ENCODE measurements at places on chromosomes 1 and 21. TPM values are rescaled to one million over a fixed set of nuclear protein-coding genes. Genes with fewer than 3 reads are reported as not detected.
A peak's percentile ranks its signal among the peaks of the same experiment; 100 is the strongest.

DNA sequence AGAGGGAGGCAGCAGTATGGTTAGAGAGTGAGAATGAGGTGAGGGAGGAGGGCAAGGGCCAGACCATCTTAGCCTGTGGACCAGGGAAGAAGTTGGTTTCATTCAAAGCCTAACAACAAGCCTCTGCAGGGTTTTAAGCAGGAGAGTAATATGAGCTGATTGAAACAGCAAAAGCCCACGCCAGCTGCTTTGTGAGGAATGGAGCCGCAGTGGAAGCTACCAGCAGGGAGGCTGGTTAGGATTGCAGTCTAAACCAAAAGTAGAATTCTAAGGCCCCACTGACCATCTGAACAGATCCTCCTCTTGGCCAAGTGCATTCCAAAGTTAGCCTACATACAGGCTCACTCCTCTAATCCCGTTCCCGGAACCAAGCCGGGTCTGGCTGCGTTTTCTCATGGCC lies 44.8 kb downstream of the OLFML3 start:
- no peak overlapping the region for H3K27ac ChIP-seq
- H3K4me3 ChIP-seq: no peak overlapping the region
- H3K4me1 ChIP-seq: no peaks in the 10 kb centered on the region

The GPR25 gene
- not detected for total RNA-seq

DNA sequence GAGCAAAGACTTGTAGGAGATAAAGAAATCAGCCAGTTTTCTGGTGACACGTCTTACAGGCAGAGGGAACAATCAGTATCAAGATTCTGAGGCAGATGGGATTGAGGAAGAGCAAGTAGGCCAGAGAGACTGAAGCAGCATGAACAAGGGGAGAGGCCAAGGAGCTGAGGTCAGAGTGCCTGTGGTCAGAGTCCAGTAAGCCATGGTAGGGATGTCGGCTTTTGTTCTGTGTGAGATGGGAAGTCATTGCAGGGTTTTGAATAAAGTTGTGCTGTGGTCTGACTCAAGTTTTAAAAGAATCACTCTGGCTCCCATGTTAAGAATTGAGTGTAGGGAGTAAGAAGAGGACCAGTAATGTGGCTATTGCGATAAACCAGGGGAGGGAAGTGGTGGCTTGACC lies 85.9 kb upstream of the IVNS1ABP start:
- H3K36me3 ChIP-seq: no peaks in the 10 kb centered on the region
- no peak for DNase-seq
- no peaks in the 10 kb centered on the region for H3K4me1 ChIP-seq

DNA sequence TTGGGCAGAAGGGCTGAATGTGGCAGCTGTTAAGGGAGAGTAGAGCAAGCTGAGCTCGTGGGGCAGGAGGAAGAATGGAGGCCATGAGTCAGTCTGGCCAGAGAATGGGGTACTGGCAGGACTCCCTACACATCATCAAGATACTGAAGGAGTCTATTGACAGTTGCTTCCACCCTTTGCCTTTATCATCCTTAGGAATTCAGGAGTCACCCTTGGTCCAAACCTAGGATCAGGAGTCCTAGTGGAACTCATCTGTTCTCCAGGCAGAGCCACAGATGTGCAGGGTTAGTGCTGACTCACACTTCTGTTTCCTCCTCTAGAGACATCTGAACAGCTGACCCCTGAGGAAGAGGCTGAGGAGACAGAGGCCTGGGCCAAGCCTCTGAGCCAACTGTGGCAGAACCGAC lies 18.7 kb upstream of the ST3GAL3 start:
- no peak for DNase-seq
- H3K27ac ChIP-seq: no peak overlapping the region
- no peaks in the 10 kb centered on the region for H3K4me1 ChIP-seq
- H3K36me3 ChIP-seq: peaks cover 87% of the 10 kb centered on the region
- no peaks in the 10 kb centered on the region for H3K27me3 ChIP-seq

DNA sequence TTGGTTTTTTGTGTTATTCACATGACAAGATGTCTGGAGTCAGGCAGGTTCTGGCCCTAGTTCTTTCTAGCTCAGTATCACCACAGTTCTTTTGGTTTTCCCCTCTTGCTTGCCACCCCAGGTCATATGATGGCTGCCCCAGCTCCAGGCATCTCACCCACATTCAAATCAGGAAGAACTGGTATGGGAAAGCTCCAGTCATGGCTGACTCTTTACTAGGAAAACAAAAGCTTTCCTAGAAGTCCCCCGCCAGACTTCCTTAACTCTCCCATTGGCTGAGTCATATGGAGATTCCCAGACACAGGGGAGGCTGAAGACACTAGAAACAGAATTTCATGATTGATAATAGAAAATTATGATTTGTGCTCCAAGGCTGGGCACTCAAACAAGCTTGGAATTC lies 22.1 kb upstream of the EYA3 start:
- DNase-seq: no peak
- H3K27me3 ChIP-seq: no peaks in the 10 kb centered on the region
- H3K27ac ChIP-seq: peak overlapping the region; percentile 60
- no peaks in the 10 kb centered on the region for H3K36me3 ChIP-seq
- H3K4me3 ChIP-seq: no peak overlapping the region

The CD52 gene
- total RNA-seq: 13.0 TPM

- H3K4me3 ChIP-seq: no peak overlapping the region
- no peaks in the 10 kb centered on the region for H3K36me3 ChIP-seq
- no peaks in the 10 kb centered on the region for H3K4me1 ChIP-seq
- H3K27ac ChIP-seq: no peak overlapping the region
- DNase-seq: no peak
These were observed 9.9 kb upstream of the HAO2 start for GRCh38 chr1:119358636-119359035.

- no peak for DNase-seq
- no peaks in the 10 kb centered on the region for H3K27me3 ChIP-seq
- no peaks in the 10 kb centered on the region for H3K4me1 ChIP-seq
These were observed 9.1 kb downstream of the ANGPTL7 start for GRCh38 chr1:11198257-11198656.

The EIF2D gene
- 25.6 TPM for total RNA-seq

GRCh38 chr21:32403201-32403777 lies 9.2 kb upstream of the EVA1C start:
- H3K36me3 ChIP-seq: no peaks in the 10 kb centered on the region
- no peak overlapping the region for H3K4me3 ChIP-seq
- H3K27me3 ChIP-seq: no peaks in the 10 kb centered on the region
- no peaks in the 10 kb centered on the region for H3K4me1 ChIP-seq
- no peak overlapping the region for H3K27ac ChIP-seq

The DMAP1 gene
- 18.1 TPM for total RNA-seq

- H3K4me1 ChIP-seq: no peaks in the 10 kb centered on the region
- H3K36me3 ChIP-seq: no peaks in the 10 kb centered on the region
- H3K4me3 ChIP-seq: no peak overlapping the region
- no peaks in the 10 kb centered on the region for H3K27me3 ChIP-seq
- DNase-seq: no peak
These were observed 10.1 kb upstream of the PROK1 start for GRCh38 chr1:110440877-110441276.

The SYTL1 gene
- 110 TPM for total RNA-seq

DNA sequence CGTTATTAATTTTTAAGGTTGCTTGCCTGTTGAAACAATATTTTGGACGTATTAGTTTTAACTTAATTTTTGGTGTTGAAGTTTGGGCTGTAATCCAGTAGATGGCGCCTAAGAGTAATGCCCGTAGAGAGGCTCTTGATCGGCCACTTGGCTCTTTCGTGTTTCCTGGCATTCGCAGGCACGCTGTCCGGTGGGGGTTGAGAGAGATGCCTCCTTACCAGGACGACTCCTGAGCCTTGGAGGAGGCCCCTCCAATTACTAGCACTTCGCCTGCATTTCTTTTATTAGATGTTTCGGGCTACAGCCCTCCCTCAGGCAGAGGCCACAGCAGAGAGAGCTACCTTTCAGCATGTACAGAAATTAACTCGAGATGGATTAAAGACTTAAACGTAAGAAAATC lies 12.0 kb downstream of the OR2M4 start:
- H3K4me1 ChIP-seq: no peaks in the 10 kb centered on the region
- no peak overlapping the region for H3K4me3 ChIP-seq

DNA sequence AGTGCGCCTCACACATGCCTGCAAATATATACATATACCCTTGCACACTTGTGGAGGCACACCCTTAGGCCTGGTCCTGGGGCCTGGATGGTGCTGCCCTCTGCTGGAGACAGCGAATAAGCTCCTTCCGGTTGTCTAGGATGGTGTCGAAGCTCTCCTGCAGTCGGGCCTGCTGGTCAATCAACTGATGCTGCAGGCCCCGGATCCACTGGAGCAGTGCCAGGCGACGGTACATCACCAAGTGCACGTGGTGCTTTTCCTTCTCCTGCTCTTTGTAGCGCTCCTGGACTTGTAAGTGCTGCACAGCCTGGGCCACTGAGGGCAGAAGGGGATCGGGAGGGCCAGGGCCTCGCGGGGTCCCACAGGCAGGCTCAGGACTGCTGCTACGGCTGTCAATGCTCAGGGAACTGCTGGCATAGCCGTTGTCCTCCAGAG lies 3.1 kb downstream of the C1orf216 start:
- no peak overlapping the region for H3K4me3 ChIP-seq
- peak; percentile 75 for DNase-seq
- H3K27me3 ChIP-seq: no peaks in the 10 kb centered on the region
- H3K27ac ChIP-seq: no peak overlapping the region

- no peaks in the 10 kb centered on the region for H3K4me1 ChIP-seq
- H3K27me3 ChIP-seq: no peaks in the 10 kb centered on the region
- H3K4me3 ChIP-seq: no peak overlapping the region
These were observed 2.6 kb upstream of the TNFRSF9 start for GRCh38 chr1:7943251-7943650.

DNA sequence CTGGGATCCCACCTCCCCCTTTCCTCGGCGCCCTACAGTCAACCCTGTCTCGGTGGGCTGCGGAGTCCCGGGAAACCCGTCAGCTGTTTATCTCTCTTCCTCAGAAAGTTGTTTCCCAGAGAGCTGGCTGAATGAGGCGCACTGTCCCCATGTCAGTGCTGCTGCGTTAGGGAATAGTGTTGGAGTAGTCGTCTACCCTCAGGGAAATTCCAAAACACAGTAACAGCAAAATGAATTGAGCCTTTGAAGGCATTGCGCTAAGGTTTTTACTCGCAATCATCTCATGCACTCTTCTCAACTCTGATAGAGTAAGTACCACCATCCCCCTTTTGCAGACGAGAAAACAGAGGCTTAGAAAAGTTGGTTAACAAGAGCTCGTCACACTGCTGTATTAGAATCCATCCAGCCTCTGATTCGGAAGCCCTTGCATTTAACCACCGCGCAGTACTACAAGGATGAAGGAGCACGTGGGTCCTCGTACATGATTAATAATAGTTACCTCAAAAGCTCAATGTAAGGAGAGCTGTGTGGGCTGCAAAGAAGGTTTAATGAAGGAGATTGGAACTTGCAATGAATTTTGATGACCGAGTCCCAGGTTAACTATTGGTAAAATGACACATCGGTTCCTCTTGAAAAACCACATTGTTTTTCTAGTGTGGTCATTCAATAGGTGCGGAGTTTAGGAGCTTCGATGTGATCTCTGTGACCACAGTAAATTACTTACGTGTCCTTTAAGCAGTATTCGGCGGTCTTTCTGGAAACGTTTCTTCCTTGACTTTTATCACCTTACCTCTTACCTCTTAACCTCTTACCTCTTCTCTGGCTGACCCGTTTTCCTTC lies 788 bp upstream of the EDEM3 start:
- no peak for DNase-seq
- H3K4me1 ChIP-seq: peaks cover 48% of the 10 kb centered on the region
- H3K36me3 ChIP-seq: no peaks in the 10 kb centered on the region
- peak overlapping the region; percentile 24 for H3K4me3 ChIP-seq
- H3K27ac ChIP-seq: peak overlapping the region; percentile 94

- no peak overlapping the region for H3K4me3 ChIP-seq
- DNase-seq: no peak
- no peak overlapping the region for H3K27ac ChIP-seq
- no peaks in the 10 kb centered on the region for H3K4me1 ChIP-seq
- no peaks in the 10 kb centered on the region for H3K27me3 ChIP-seq
These were observed 206.3 kb upstream of the NR5A2 start for GRCh38 chr1:199821029-199821779.

The HFM1 gene
- total RNA-seq: 0.54 TPM

The TDRD5 gene
- total RNA-seq: 0.06 TPM

DNA sequence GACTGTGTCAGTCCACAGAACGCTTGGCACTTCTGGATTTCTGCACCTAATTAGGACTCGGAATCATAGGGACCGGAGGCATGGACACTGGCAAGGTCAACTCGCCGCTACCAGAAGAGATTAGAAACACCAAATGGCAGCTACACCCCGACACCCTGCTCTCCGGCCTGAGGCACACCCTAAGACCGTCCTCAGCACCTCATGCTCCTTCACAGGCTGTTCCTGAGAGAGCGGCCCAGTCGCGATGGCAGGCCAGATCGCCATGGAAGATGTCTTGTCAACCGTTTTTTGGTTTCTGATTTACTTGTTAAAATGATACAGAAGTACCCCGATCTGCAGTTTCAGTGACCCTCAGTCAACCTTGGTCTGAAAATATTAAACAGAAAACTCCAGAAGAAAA lies 46.8 kb downstream of the NPHP4 start:
- no peak for DNase-seq
- H3K4me1 ChIP-seq: no peaks in the 10 kb centered on the region
- no peaks in the 10 kb centered on the region for H3K27me3 ChIP-seq
- no peak overlapping the region for H3K27ac ChIP-seq

The KDF1 gene
- 11.7 TPM for total RNA-seq

The MAP10 gene
- total RNA-seq: 2.0 TPM

The RNU1-3 gene
- total RNA-seq: 5,169 TPM

The FAM177B gene
- 0.66 TPM for total RNA-seq

- no peak overlapping the region for H3K27ac ChIP-seq
- H3K36me3 ChIP-seq: no peaks in the 10 kb centered on the region
- DNase-seq: no peak
- H3K4me1 ChIP-seq: no peaks in the 10 kb centered on the region
- no peak overlapping the region for H3K4me3 ChIP-seq
- H3K27me3 ChIP-seq: no peaks in the 10 kb centered on the region
These were observed 1.2 kb downstream of the ADAMTSL4 start for GRCh38 chr1:150550222-150551050.

GRCh38 chr1:153968408-153968807 lies 706 bp downstream of the CREB3L4 start:
- H3K4me1 ChIP-seq: peaks cover 22% of the 10 kb centered on the region
- no peaks in the 10 kb centered on the region for H3K27me3 ChIP-seq
- no peaks in the 10 kb centered on the region for H3K36me3 ChIP-seq
- H3K27ac ChIP-seq: no peak overlapping the region
- H3K4me3 ChIP-seq: peak overlapping the region; percentile 42

The CYP4Z1 gene
- not detected for total RNA-seq

Data from pancreas (tissue), 10 donors.